ENCODE measurements at places on chromosomes 6 and 20. TPM values are rescaled to one million over a fixed set of nuclear protein-coding genes. Genes with fewer than 3 reads are reported as not detected.

DNA sequence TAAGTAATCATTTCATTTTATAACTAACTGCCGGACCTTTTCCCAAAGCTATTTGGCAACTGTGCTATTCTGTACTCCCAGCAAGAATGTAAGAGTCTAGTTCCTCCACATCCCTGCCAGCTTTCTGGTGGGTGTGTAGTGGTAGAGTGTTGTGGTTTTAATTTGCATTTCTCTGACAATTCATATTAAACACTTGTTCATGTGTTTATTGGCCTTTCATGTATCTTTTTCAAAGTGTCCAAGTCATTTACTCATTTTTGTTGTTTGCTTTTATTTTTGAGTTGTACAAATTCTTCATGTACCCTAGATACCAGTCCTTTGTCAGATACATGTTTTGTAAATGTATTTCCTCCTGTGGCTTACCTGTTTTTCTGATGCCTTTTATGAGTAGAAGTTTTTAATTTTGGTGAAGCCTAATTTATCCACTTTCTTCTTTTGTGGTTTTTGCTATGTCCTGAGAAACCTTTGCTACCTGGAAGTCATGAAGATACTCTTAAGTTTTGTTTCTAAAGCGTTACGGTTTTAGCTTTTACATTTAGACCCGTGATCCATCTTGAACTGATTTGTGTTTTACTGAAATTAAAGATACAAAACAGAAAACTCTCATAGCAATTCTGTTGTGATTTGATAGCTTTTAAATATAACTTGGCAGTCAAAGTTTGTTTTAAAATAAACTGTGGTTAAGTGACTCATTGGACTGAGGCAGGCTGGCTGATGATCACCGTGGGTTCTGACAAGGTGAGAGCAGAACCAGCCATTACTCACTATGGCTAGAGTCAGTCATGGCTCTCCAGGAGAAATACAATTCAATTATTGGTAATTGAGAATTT, 8.0 kb downstream of the MYLIP start:
- peak; percentile 51 for DNase-seq

DNA sequence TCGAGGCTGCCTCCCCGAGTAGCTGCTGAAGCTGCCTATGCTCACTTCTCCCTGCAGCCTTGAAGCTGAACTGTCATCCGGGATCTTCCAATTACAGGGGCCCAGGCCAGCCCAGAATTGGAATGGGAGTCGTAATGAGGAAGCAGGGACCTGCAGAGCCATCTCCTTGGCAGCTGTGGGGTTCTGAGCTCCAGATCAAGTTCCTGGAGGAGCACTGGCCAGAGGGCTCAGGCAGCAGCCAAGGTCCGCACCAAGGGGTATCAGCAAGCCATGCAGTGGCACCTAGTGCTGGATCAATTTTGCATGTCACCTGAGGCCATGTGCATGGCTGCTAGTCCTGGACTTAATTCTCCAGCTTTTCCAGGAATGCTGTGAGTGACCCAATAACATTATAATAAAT, 163.2 kb upstream of the TSHZ2 start:
- DNase-seq, result no peak

- peak; percentile 91 for DNase-seq
Observed at GRCh38 chr20:35617397-35618262, 2.0 kb downstream of the SPAG4 start.

DNA sequence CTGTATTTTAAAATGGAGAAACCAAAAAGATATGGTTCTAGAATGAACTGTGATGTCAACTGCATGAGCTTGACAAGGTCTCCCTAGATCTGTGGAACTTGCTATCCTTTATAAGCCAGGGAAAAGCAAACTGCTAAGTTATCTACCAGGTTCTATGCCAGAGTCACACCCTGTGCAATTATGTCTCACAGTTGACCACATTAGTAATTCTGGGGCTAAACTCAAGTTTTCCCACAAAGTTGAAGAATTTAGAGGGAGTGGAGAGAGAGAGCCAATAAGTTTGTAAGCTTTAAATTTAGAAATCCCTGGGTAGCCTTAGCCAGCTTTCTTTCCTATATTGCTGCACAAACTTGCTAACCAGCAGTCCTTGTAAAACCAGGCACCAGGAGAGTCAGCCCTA, 407.0 kb upstream of the SASH1 start:
- DNase-seq, result no peak

DNA sequence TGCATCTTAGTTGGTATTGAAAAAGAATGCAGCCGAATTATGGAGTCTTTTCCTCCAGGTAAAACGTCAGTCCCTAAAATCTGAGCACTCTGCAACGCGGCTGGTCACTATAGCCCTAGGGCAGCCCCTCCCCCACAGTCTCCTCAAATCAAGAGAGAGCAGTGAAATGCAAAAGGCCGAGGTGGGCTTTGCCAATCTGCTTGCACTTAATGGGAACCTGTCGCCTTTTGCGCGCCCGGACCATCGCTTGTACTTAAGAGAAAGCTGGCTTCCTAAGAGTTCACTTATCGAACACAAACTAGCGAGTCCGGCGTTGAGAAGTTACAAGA, 447 bp downstream of the MCM3 start:
- DNase-seq, result no peak

- DNase-seq, result no peak
Observed at GRCh38 chr6:37354526-37355384, 972 bp downstream of the RNF8 start.

- no peak for DNase-seq
Observed at GRCh38 chr6:137878486-137879285, 11.6 kb downstream of the TNFAIP3 start.

GRCh38 chr6:109311471-109311870, 70.8 kb downstream of the CD164 start:
- no peak for DNase-seq

DNA sequence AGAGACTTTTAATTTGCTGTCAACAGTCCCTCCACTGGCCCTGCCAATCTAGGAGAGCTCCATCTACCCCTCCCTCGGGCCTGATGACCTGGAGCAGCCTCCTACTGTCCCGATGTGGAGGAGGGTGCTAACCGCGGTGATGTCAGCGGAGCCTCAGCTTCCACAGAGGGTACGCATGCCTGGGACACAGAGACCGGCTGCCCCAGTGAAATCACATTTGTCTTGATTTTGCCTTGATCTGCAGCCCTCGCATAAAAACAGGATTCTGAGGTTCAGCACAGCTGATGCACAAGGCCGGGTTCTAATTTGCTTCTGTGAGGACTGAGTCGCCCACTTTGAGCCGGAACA, 77.6 kb downstream of the STK35 start:
- DNase-seq, result no peak

DNA sequence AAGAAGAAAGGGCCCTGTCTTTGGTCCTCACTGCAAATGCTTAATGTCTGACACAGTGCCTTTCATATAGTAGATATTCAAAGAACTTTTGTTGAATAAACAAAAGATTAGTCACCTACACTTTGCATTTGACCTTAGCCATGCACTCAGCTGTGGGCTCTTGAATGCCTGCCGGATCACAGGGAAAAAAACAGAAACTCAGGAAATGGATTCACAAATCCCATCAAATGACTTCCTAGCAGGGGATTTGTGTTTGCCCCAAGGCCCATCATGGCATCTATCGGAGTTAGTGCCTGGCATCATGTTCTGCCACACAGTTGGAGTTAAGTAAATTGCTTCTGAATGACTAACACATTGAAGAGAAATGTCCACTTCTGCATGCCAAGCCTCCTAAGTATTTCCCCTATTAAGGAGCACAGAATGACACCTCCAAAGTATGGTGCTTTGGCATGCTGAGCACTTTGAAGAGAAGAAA, 72.3 kb upstream of the DST start:
- DNase-seq, result peak; percentile 85

DNA sequence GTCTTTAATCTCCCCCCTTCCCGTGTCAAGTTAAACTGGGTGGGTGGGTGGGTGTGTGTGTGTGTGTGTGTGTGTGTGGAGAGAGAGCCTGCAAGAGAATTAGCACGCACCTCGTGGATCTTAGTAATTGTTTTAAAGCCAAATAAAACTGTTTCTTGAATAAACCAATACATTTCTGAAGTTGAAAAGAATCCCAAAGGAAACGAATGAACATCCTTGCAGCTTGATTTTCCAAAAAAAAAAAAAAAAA, 381 bp upstream of the BICRAL start:
- DNase-seq, result peak; percentile 57

DNA sequence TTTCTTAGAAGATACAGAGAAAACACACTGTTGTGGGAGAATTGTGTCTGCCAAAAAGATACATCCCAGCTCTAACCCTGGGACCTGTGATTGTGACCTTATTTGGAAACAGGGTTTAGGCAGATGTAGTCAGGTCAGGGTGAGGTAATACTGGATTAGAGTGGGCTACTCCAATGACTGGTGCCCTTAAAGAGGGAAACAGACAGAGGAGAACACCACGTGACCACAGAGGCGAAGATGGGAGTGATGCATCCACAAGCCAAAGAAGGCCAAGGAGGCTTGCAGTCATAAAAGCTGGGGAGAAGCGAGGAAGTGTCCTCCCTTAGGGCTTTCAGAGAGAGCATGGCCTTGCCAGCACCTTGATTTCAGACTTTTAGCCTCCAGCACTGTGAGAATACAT, 35.6 kb downstream of the SLC52A3 start:
- no peak for DNase-seq

DNA sequence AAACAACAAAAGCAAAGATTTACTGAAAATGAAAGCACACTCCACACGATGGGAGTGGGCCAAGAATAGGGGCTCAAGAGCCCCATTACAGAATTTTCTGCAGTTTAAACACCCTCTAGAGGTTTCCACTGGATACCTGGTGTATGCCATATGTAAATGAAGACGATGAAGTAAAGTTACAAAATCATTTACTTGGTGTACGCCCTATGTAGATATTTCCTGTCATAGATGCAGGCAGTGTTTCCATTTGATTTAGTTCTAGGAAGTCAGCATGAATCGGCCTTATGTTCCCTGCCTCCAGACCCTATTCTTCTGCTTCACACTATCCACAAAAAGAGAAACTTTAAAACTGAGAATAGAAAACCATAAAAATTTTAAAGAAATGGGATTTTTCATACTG, 404.4 kb upstream of the GJE1 start:
- DNase-seq, result no peak

DNA sequence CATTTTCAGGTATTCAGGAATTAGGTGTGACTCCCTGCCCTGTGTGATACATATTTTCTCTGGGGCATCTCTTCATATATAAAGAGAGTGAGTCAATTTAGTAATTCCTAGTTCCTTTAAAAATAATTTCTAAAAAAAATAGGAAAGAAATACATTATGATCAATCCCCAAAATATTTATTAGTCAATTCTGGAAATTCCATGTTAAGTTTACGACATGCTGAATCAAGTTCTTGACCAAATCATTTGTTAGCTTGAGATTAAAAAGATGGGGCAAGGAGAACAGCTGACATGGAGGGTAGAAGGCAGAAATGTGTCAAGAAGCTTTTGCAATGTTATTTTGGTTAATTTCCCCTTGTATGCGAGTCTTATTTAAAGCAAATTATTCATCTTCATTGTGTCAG, 22.7 kb upstream of the PRDM1 start:
- no peak for DNase-seq

GRCh38 chr20:17622086-17622850, 52.4 kb downstream of the DSTN start:
- no peak for DNase-seq

- DNase-seq, result peak; percentile 60
Observed at GRCh38 chr20:32674362-32674789, 635 bp upstream of the C20orf203 start.

DNA sequence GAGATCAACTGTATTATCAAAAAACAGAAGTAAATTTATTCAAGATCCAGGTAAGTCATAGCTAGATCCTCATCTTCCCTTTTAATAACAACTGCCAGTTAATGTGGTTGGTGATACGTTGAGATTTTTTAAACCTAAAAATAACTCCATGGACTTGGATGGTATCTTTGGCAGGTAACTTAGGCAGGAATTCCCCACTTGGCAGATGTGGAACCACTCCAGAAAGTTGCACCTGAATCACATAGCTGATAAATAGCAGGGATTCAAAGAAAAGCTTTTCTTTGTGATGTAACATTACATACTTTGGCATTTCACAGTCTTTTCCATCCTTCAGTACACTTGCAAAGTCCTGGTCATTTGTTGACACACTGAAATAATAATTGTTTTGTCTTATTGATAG, 62.6 kb downstream of the PRPH2 start:
- no peak for DNase-seq

Gene MATN4
- total RNA-seq, result 0.10 TPM

Gene TMEM244
- total RNA-seq, result not detected

Gene PM20D2
- 16.9 TPM for total RNA-seq

Gene TRPC4AP
- total RNA-seq, result 56.9 TPM

Gene LAMA5
- total RNA-seq, result 63.3 TPM

Gene MMP24
- 17.1 TPM for total RNA-seq

Gene NHSL1
- 2.5 TPM for total RNA-seq

Gene KIF16B
- 10.6 TPM for total RNA-seq

Gene FNDC1
- total RNA-seq, result not detected

Gene PMEPA1
- 97.6 TPM for total RNA-seq

Gene C20orf144
- total RNA-seq, result not detected

Gene SIGLEC1
- not detected for total RNA-seq

Gene CENPQ
- 14.4 TPM for total RNA-seq

Gene CLPSL2
- not detected for total RNA-seq

Gene APCDD1L
- not detected for total RNA-seq
